ENCODE measurements at places on chromosomes 12 and 14.
A peak's percentile ranks its signal among the peaks of the same experiment; 100 is the strongest.

DNA sequence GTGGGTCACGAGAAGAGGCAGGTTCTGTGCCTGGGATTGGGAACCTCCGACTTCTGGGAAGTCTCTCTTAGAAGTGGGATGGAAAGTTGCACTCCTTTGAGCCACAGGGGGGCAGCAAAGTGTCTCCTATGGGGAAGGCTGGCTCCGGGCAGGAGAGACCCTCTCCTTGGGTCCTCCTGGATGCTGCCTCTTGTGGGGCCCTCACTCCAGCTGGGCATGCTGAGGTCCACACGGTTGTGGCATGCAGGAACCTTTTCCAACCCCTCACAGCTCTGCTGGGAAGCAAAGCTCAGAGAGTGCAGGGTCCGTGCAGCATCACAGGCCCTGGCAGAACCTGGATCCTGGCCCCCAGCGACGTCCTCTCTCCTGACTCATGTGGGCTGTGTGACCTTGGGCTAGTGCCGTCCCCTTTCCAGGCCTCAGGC is 17.4 kb downstream of the SDSL start:
- DNase-seq = peak; percentile 59

DNA sequence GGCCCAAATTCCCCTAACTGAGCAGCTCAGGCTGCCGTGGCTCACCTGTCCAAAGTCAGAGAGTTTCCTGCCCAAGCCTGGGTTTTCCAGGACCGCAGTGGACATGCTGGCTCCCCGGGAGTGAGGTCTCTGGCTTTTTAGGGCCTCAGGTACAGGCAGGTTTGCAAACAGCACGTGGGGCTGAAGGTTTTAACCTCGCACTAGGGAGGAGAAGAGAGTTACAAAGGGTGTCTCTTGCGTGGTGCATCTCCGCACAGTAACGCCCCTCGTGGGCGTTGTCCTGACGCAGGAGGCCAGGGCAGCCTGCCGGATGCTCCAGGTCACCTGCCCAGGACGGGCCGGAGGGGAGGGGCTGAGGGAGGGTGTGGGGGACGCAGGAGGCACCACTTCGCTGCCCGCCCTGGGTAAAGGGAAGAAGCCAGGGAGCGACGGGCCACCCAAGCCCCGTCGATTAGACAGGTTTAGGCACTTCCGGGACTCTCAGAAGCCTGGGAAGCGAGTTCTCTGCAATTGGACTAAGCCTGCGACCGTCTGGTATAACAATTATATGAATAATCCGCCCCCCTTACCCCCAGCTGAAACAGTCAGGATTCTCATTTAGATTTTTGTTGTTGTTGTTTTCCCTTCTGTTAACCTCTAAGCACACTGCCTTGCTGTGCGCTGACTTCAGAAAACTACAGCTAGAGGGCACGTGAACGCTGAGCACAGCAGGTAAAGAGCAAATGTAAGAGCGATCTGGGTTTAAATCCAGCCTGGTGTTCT is at the start of gene PAH:
TSS of gene PAH (minus strand) at position 219 of the 762 bp plus-strand sequence. CDS start at position 105, 114 bp downstream.
- DNase-seq = no peak

DNA sequence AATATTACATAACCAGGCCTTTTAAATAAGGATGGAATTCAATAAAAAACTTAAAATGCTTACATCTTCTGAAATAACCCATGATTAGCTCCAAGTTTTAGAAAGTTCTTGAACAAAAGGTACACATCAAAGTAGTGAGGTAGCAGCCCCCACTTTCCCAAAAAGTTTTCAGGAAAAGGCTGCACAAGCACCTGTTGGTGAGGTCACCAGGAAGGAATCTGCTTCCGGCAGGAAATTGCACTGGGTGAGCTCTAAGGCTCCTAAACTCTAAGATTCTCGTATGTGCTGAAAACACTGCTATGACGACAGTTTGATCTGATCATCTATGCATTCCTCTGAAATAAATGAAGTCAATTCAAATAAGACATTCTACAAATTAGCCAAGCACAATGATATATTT is 34.3 kb upstream of the TTC7B start:
- DNase-seq = no peak

DNA sequence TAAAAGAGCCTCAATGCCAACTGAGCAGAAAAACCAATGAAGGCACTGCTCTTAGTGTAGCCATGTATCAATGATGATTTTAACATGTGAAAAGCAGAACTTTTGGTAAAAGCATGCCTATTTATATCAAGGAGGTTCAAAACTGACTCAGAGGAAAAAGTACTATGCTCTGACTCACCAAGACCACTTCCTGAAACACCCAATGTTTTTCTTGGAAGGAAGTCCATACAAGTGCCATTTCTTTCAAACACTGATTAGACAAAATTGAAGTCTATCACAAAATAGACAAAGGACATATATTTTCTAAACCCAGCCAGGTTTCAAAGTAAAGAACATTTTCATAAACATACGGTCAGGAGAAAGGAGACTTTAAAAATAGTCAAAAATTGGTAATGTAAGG is 88.6 kb downstream of the EPS8 start:
- DNase-seq = no peak

DNA sequence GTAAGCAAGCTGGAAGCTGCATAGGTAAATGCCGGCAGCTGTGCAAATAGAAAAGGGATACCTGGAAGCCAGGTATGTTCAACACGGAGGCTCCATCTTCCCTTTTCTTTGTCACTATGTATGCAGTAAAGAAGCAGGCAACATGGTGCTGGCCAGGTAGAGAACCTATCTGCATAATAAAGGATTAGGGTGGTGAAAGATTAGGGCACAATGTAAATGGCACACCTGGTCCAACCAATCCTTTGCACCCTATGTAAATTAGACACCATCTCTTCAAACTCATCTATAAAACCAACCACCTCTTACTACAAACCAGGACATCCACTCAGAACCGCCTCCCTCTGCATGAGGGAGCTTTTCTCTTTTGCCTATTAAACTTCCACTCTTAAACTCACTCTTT is 32.3 kb downstream of the RPS29 start:
- DNase-seq = no peak

DNA sequence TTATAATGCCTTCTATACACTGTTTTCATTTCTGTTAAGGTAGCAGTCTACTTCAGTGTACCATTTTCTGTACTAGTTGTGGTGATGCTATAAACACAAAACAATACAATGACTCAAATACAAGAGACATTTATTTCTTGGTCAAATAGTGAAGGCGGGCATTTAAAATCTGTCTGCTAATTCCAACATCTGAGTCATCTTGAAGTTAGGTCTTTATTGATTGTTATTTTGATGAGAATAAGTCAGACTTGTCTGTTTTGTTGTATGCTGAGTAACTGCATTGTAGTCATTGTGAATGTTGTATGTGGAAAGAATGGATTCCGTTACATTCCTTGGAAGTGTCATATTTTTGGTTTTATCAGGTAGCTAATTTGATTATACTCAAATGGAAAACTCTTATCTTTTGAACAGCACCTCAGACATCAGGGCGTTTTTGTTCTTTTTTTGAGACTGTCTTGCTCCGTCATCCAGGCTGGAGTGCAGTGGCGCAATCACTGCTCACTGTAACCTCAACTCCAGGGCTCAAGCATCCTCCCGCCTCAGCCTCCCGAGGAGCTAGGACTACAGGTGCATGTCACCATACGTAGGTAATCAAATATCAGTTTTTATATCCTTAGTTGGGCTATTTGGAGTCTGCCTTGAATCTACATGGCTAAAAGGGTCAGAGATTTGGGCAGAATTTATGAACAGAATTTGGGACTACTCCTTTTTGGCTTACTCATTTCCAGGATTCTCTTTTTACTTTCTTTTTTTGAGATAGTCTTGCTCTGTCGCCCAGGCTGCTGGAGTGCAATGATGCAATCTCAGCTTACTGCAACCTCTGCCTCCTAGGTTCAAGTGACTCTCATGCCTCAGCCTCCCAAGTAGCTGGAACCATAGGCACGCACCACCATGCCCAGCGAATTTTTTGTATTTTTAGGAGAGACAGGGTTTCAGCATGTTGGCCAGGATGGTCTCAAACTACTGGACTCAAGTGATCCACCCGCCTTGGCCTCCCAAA is 56.8 kb downstream of the PAPLN start:
- DNase-seq = no peak

- DNase-seq = no peak
Measured at GRCh38 chr14:65555358-65555757, 142.8 kb downstream of the FUT8 start.

DNA sequence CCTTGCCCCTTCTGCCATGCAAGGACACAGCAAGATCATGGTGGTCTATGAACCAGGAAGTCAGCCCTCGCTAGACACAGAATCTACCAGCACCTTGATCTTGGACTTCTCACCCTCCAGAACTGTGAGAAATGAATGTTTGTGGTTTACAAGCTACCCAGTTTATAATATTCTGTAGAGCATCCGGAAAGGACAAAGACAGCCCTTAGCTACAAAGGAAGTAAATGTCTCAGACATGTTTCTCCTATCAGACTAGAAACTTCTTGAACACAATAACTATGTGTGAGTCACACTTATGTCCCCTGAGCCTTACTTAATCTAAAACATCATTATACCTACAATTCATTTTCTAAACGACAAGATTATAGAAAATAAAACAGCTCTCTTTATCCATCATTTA is 176.7 kb downstream of the KLHL28 start:
- no peak for DNase-seq

GRCh38 chr12:84986586-84986985 is 49.5 kb downstream of the TSPAN19 start:
- peak; percentile 38 for DNase-seq

DNA sequence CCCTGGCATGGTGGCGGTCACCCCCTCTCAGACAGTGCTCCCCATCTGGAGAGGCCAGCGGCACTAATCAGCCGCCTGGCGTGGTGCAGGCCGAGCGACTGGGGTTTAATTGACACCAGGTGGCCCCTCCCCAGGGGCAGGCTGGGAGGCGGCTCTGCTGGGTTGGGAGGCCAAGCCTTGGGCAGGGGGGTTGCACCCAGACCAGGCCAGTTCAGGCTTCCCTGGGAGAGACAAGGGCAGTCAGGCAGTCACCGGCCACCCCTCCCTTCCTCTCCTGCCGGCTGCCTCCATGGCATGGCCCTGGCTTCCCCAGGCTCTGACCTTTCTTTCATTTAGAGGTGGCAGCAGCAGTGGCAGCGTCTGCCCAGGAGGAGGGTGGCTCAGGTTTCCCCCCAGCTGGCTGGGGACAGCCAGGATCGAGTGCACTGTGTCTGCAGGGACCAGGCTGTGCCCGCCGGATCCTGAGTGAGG is 78.1 kb upstream of the NOS1 start:
- peak; percentile 45 for DNase-seq

- DNase-seq = no peak
Measured at GRCh38 chr12:104720339-104721038, 237.6 kb downstream of the SLC41A2 start.

GRCh38 chr12:34591966-34592365 is 569.7 kb downstream of the ALG10 start:
- no peak for DNase-seq

DNA sequence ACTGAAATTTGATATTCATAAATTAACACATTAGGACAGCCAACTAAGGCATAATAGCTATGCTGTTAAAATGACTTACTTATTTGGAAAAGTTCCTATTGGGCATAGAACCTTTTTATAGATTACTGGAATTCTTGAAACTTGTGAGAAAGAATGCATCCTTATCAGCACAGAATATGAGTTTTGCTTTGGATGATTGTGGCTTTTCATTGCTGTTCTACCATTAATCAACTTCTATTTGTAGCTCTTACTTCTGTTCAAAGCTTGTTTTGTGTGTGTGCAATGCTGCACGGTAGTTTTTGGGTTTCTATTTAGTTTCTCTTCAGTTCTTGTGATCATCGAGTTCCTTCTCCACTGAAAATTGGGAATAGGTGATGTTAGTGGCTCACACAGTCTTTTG is 152.4 kb upstream of the PELI2 start:
- DNase-seq = no peak

All from NCI-H2171 (cell line).